ENCODE measurements at places on chromosomes 2 and 18.
A peak's percentile ranks its signal among the peaks of the same experiment; 100 is the strongest.

DNA sequence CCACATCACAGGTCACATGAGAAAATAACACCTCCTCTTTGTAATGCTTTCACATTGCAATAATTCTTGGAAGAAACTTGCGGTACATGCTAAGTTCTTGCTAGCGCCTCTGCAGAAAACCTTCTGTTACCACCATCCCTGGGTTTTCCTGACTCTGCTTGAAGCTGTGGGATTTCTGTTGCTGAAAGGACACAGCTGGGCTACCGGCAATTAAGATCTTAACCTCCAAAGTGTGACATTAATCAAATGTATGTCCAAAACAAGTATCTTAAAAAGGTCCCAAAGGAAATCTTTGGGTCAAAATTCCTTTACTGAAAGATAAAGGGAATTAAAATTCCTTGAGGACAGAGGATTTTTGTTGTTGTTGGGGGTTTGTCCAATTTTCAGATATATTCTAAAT lies 7.5 kb downstream of the CCBE1 start:
- no peak for DNase-seq

DNA sequence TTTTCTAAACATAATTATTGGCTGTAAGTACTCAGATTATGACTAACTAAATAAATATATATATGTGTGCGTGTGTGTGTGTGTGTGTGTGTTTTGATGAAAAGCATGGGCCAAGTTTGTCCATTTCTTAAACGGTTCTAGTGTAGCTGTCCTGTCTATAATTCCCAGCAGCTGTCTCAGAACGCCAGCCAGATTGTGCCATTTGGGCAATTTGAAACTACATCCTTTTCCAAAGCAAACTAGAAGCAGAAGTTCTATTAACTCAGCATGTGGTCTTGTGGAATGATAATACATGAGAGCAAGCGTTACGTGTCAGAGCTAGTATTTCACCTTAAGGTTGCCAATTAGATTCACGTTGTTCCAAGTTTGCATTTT lies 1.7 kb downstream of the ARHGAP28 start:
- no peak for DNase-seq

DNA sequence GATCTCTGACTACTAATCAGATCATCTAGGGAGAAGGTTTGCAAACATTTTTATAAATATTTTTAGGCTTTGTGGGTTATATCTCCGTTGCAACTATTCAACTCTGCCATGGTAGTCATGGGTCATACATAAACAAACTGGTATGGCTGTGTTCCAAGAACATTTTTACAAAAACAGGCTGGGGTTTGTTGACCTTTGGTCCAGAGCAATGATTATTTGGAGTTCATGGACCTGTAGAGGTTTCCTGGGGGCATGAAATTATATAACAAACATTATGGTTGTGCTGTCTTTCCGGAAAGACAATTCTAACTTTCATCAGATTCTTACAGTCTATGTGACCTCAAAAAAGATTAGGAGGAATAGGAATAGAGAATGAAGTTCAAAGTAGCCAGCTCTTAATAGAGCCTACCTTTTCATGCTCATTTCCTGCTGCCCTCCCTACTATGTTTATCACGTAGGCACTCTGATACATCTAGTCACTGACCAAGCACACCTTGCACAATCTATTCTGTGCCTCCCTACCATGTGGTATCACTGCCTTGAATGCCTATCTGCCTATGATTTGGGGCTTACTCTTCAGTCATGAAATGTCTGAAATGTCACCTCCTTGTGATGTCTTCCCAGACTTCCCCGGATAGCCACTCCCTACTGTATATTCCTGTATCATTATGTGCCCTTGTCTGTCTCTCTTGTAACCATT lies 102.4 kb upstream of the SCN1A start:
- no peak for DNase-seq

DNA sequence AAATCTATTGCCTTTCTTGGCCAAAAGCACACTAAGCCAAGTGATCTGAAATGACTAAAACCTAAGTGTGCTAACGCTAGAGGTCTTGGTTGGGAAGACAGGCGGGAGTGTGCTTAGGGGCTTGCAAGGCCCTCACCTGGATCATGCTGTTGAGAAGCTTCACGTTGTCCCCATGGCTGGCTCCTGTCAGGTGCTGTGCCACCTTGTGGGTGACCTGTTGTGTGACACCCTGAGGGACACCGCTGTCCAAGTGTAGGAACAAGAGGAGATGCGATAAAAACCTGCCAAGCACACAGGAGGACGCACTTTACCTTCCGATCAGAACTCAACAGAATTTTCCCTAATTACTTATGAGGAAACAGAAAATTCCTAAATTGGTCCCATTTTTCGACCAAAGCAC lies 50.8 kb downstream of the EPG5 start:
- DNase-seq, result peak; percentile 28

GRCh38 chr2:208020253-208020652 lies 5.1 kb downstream of the PLEKHM3 start:
- DNase-seq, result no peak

- DNase-seq, result no peak
These were observed 6.3 kb downstream of the TNFAIP6 start for GRCh38 chr2:151363709-151364108.

DNA sequence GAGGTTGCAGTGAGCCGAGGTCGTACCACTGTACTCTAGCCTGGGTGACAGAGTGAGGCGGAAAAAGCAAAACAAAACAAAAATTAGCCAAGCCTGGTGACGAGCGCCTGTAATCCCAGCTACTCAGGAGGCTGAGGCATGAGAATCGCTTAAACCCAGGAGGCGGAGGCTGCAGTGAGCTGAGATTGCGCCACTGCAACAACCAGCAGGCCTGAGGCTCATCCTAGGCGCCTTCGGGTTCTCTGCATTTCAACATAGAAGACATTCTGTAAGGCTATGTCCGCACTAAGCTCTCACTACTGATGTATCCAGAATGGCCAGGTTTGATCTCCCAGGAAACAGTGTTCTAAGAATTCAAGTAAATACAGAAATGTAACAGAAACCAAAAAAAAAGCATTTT lies 23.5 kb downstream of the PTPN2 start:
- DNase-seq, result no peak

- no peak for DNase-seq
These were observed 110.3 kb downstream of the SMAD7 start for GRCh38 chr18:48840491-48840877.

DNA sequence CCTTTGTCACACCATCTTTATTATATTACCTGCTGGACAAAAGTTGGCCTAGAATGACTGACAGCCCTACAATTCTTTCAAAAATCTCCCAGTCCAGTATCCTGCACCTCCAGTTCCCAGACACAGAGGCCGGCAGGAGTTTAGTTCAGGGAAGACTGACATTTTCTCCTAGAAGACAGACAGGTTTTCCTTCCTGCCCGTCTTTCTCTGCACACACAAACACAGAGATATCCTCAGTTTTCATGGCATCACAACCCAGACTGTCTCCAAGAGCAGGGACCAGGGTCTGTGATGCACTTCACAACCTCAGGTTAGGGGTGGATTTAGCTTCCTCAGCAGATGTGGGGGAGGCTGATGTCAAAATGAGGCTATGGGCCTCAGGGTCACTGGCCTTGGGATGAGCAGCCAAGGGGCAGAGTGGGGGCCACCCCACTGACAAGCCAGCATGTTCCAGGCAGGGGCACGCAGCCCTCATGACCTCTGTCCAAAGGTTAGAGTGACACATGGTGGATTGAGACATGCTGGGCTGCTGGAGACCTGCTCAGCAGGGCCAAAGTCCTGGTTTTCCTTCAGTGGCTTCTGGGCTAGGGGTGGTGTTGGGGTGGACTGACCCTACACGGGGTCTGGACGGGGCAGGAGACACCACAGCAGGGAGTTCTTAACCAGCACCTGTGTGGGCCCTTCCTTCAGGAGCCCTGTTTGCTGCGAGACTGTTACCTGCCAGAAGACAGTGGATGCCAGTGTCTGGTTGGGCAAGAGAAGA lies 70.5 kb downstream of the SFXN5 start:
- DNase-seq, result no peak
